ENCODE measurements at places on chromosomes 5 and 9.

- DNase-seq: no peak
Measured at GRCh38 chr5:616484-617039, 4.4 kb downstream of the CEP72 start.

DNA sequence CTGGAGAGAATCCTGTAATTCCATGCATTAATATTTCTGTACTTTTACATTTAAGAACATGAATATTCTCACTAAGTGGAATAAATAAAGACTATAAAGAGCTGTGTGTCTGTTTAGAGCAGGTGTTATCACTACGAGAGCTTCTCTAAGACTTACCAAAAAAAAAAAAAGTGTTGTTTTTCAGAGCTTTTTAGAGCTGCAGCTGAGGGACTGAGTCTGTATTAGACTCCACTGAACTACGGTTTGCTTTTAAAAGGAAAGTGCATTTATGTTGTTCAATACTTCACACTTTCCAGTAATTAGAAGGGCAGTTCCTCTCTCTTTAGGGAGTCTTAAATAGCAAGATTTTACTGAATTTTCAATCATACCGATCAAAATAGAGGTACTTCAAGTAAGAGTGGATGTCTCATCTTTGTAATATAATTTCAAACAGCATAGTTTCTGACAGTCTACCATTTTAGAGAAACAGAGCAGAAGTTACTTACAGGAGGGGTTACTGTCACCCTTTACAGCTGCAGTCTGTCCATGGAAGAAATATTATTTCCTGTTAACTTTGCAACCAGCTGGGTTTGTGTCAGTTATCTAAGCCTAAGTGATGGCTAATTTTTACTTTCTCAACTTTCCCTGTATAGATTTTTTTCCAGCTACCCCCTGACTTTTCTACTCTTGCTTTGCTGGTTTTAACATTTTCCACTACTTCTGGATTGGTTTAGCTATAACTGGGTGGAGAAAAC lies 2.4 kb downstream of the SYK start:
- no peak for DNase-seq

DNA sequence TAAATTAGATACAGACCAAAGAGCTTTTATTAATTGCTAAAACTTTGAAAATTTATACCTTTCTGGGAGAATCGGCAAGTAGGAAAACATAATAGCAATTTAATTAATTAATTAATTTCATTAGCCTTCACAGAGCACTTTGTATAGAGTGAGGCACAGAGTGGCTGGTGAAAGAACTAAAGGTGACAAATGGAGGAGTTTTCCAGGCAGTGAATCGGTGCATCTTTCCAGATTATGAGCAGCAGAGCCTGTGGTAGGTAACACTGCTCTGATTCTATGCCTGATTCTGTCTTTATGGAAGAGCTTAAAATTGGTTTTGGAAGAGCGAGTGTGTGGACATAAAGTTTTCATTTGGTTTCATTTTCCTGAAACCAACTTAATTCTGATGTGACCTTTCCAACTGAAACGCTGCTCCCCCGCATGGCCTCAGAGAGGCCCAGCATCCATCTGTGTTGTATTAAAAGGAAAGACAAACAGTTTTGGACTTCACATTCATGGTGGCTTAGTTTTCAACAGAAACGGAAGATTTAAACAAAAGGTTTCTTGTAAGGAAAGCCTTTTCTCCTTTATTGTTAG lies 188.9 kb upstream of the RPS23 start:
- no peak for DNase-seq

DNA sequence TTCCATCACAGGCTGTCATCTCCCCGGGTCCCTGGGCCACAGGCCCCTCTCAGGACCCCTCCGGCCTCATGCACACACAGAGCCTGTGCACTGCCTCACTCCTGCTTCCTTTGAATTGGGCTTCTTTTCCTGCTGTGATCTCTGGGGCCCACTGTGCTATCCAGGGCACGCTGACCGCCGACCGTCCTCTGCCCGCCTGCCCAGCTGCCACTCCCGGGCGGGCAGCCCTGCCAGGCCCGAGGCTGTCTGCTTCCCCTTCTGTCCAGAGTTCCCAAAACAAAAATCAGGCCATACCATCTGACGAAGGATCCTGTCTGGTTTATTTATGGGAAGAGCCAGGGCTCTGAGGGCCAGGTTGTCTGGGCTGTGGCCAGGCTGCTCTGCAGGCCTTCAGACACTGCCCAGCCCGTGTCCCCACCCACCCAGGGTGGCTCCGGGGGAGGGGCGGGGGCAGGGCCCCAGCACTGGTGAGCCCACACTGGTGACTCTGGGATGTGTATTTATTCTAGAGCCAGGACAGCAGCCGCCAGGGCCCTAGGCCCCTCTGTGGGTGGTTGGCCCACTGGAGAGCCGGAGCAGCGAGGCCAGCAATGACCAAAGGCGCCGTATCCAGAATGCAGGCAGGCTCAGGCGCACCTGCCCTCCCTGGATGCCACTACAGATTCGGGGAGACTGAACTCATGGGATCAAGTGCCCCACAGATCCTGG lies 57.0 kb downstream of the ADAMTS2 start:
- no peak for DNase-seq

DNA sequence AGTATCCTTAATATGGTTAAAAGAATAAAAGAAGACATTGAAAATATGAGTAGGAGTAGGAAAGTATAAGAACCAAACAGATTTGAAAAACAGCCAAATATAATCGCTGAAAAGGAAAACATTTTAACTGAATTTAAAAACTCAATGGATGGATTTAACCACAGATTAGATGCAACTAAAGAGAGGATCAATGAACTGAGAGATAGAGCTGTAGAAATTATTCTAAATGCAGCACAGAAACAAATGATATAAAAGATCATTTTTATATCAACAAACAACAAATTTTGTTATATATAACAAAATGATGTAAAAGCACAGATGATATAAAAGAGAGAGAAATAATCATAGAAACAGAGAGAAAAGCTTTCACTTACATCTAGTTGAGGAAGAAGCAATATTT lies 29.3 kb upstream of the COL5A1 start:
- no peak for DNase-seq

DNA sequence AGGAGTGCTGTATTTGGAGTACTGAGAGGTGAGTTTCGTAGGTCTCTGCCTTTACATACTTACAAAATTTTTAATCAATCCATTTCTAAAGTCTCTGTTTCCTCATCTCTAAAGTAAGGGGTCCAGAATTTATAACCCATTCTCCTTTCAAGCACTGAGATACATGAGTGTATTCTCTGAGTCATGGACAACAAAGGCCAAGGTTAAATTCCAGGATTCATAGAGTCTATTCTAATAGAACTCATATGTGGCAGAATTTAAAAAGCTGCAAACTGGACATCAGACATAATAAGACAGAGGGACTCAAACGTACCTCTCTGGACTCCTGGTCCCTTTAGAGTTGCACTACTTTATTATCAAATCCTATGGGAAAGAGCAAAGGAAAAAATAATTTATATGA lies 112.5 kb upstream of the SLIT3 start:
- no peak for DNase-seq

DNA sequence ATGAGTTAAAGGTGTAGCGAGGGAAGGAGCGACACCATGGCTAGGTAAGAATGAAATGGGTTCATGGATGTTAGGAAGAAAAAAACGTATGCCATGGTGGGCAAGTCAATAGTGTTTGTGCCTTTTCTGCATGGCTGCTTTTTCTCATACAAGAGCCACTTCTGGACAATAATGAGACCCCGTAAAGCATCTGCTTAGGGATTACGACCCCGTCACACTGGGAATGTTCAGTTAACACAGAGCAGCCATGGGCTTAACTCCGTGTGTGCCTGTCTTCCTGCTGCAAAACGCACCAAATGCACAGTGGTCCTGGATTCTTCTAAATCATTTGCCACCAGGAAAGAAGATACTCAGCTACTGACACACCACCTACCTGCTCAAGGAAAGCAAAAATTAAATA lies 81.8 kb downstream of the NFIB start:
- no peak for DNase-seq

All from RWPE1 (cell line).